ENCODE measurements at places on chromosomes 4 and X.

DNA sequence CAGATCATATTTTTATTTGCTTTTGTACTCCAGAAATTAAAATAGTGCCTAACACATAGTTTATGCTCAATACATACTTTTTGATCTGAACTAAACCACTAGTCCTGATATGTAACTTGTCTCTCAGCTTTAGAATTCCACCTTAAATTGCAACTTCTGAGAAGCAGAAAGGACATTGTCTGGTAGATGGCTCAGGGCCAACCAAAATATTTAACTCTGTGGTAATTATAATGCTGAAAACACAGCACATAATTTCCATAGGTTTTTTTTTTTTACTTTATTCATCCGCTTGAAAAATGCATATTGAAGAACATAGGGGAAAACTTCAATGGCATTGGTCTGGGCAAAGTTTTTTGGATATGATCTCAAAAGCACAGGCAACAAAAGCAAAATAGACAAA is 59.3 kb downstream of the AREG start:
- peak; percentile 82 for DNase-seq

DNA sequence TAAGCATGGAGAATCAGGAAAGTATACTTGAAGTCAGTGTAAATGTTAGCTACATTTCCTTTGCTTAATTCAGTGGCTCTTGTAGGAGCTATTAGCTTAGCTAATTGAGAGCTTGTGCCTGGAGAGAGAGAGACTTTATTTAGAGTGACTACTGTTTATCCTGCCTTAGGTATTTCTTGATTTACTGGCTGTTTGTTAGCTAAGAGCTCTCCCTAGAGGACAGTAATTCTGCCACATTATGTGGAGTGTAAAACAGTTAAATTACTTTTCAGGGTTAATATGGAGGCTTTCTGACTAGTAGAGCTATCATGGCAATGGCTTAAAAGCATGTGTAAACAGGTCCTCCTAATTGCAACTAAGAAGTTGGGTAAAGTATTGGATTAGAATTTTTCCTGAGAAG is 306.5 kb upstream of the TECRL start:
- DNase-seq, result no peak

DNA sequence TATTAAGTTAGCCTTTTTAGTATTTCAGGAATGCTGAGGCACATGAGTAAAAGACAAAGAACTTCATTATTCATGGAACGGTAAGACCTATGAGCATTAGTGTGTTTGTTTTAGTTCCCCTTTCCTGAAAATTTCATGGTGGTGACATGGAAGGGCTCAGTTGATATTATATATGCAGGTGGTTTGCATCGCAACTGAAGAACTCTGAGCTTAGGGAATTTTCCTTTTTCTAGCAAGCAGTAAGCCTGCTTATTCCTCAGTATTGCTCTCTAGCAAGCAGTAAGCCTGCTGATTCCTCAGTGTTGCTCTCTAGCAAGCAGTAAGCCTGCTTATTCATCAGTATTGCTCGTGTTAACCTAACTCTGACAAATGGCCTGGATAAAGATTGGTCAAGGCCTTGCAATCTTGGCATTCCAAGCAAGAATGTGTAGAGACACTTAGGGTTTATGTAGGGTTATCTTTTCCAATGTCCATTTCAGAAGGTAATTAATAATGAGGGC is 37.7 kb upstream of the MAGEB18 start:
- DNase-seq, result no peak

GRCh38 chrX:74234818-74235217 is 69.2 kb upstream of the ZCCHC13 start:
- DNase-seq, result no peak

DNA sequence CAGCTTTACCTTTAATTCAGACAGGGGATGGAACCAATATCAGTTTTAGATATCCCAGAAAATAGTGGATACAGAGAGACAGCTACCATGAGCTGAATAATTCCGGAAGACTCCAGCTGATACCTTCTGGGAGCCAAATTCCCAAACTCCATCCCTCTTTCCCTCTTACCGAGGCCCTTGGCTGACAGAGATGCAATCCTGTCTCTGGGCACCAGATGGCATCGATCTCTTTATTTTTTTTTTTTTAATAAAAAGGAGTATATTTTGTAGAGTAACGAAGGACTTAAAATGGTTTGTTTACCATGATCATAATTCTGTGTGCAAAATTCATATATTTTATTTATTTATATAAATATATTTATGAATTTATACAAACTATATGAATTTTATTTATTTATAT is 31.0 kb downstream of the RAB40A start:
- DNase-seq, result no peak

DNA sequence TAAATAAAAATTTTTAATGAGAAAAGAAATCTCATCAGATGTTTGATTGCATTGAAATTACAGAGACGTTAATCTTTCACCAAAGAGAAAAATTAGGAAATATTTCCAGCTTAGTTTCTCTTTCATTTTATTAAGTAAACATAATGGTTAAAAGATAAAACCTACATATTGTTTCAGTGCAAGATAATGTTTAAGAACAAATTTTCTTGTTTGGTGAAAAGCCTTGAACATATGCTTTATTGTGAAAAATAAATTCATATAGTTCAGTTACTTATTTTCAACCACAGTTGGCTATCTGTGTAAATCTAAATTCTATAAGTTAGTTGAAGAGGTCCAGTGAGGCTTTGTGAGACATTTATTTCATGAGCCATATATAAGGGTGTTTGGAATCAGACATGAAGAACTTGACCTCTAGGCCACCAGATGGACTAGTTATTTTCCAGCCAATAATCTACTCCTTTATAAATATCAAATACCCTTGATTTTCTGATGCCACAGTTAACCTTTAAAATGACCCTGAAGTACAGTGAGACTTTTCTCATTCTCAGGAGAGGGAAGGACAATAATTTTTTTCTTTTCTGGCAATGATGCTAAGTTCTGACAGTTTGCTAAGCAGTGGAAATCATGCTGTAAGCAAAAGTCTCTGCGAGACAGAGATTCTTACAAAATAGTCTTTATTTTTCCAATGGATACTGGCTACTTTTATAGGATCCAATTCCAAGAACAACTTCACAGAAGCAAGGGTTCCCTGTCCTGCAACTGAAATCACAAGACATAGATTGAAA is 2.5 kb downstream of the ARSJ start:
- no peak for DNase-seq

DNA sequence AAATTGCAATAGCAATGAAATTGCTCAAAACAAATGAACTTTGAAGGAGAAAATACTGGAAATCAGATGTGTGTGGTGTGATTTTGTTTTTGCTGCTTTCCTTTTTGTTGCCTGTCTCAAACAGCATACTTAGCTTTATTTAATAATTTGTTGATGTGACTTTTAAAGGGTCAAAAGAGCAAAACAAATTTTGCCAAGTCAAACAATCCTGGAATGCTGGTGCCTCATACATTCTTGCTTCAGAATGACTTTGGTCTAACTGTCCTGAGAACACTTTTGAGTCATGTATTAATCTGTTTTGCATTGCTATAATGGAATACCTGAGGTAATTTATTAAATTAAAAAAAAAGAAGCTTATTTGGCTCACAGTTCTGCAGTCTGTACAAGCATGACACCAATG is 3.4 kb downstream of the PF4V1 start:
- no peak for DNase-seq

GRCh38 chrX:69226459-69227158 is 61.4 kb upstream of the PJA1 start:
- no peak for DNase-seq
